ENCODE measurements at places on chromosomes 16 and 17. TPM values are rescaled to one million over a fixed set of nuclear protein-coding genes. Genes with fewer than 3 reads are reported as not detected.

SEC14L5 gene
- total RNA-seq = 0.41 TPM

MT1F gene
- 12.6 TPM for total RNA-seq

TMEM204 gene
- 63.1 TPM for total RNA-seq

CTNS gene
- 21.1 TPM for total RNA-seq

All from lower lobe of right lung (tissue), 2 donors.